ENCODE measurements at places on chromosomes 4 and X. TPM values are rescaled to one million over a fixed set of nuclear protein-coding genes. Genes with fewer than 3 reads are reported as not detected.

DNA sequence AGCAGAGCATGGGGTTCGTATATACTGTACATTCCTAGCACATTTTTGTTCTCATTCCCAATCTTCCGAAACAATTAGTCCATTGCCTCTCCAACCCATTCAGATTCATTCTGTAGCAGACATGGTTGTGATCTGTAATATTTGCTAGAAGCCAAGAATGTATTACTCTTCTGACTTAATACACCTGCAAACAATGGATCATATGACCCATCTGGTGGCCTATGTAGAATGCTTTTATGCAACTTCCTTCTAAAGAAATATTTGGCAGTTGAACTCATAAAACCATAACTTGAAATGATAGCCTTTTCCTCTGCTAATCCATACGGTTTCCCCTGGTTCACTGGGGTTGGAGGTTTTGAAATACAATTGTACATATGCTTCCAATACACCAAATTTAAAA lies 32.8 kb upstream of the SGMS2 start:
- no peak for DNase-seq

DNA sequence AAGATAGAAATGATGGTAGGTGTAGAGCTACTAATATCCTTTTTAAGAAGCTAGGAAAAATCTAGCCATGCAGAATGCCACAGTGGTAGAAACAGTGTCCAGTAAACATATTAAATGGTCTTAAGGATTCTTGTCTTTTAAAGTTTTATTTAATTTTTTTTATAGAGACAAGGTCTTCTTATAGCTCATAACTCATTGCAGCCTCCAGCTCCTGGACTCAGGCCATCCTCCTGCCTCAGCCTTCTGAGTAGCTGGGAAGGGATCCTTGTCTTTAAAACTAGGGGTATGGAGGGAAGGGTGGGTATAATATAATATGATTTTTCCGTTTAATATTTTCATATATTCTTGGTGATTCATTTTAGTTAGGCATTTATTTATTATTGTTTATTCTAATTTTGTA lies 3.8 kb downstream of the TMEM165 start:
- DNase-seq, result no peak

Gene TKTL1
- polyA plus RNA-seq, result not detected

Gene AFP
- 0.23 TPM for polyA plus RNA-seq
